ENCODE measurements at places on chromosomes 1 and 21.

- no peak for DNase-seq
These were observed 73.6 kb downstream of the GNG12 start for GRCh38 chr1:67759692-67760029.

- no peak for DNase-seq
These were observed 42.0 kb downstream of the ZBTB18 start for GRCh38 chr1:244092964-244093638.

DNA sequence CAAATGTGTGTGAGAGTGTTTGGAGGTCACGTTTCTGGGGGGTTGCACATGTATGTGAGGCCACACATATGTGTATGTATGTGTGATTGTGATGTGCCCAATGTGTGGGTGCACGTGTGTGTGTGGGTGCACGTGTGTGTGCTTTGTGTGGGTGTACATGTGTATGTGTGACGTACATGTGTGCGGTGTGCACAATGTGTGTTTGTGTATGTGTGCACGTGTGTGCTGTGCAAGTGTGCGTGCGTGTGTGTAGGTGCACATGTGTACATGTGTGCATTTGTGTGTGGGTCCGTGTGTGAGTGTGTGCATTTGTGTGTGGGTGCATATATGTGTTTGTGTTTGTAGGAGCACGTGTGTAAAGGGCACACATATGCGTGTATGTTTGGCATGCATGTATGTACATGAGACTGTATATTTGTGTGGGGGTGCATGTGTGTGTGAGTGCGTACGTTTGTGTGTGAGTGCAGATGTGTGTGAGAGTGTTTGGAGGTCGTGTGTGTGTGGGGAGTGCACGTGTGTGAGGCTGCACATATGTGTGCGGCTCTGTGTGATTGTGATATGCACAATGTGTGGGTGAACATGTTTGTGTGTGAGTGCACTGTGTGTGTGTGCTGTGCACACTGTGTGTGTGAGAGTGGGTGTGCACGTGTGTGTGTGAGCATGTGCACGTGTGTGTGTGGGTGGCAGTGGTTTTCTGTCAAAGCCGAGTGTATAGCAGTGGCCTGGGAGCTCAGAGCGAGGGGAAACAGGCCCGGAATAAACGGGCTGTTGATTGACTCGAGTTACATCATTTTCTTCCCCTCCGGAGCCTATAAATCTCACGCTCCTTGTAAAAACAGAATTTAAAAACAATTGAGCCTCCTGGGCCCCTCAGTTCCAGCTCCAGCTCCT is 132.7 kb upstream of the ARHGEF16 start:
- no peak for DNase-seq

DNA sequence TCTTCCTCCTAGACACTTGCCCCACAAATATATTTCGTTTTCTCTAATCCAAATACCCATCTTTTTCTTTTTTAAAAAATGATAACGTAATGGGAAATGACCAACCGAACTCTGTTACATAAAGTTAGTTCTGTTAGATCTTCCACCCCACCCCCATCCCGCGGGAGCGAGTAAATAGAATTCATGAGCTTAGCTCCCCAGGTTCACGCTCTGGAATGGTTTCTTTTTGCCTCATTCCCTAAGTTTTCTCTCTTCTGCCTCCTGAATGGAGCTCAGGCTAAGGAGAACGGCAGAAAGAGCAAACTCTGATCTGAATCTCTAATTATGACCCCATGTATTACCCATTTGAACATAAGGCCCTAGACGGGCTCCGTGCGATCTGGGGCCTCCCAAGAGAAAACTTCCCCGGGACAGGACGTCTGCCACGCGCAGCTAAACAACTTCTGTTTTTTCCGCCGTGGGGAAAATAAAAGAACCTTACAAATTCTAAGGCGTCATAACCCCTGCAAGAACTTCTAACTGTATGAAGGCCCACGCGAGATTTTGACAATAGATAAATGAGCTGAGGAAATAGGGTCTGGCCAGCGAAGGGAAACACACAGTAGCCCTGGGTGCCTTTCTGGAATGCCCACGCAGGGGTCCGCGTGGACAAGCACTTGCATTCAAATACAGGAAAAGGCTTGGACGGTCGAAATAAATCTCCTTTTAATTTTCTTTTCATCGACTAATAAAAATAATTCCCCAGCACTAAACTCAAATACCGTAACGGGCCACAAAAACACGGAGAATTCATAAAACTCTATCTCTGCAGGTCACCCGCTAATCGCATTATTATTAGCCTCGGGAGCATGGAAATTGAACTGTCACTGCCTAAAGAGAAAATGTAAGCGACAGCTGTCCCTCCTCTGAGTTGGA is 2.2 kb downstream of the TBX15 start:
- no peak for DNase-seq

DNA sequence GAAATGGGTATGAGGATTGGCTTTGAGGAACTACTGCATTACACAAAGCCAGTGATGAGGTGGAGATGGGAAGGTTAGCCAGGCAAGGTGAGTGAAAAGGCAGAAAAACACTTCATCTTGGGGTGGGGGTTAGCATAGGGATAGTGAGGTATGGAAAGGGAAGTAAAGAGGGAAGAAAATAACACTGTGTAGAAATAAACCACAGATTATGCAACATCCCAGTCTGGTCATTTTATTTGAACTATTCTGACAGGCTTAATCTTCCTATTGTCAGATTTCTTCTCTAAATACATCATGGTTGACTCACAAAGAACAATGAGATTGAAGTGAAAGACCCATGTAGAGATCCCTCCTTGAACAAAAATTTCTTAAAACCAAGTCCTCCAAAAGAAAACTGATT is 640.2 kb downstream of the PTPRC start:
- no peak for DNase-seq

GRCh38 chr1:88976235-88976634 is 16.2 kb downstream of the KYAT3 start:
- DNase-seq: no peak

DNA sequence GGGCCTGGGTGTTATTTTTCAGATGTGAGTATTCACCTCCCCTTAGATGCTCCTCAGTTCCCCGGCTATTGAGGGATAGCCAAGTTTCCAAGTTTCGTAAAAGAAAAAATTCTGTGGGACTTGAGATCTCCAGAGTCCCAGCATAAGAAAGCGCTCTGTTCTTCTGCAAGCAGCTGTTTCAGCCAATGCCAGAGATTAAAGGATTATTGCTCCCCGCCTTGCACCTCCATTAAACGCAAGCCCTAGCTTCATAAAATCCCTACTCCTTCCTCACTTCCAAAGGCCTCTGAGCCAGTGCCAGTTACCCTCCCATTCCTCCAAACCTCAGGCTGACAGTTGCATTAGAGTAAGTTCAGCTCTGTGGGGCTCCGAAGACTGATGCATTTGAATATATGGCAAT is 56.4 kb downstream of the CHIA start:
- no peak for DNase-seq

DNA sequence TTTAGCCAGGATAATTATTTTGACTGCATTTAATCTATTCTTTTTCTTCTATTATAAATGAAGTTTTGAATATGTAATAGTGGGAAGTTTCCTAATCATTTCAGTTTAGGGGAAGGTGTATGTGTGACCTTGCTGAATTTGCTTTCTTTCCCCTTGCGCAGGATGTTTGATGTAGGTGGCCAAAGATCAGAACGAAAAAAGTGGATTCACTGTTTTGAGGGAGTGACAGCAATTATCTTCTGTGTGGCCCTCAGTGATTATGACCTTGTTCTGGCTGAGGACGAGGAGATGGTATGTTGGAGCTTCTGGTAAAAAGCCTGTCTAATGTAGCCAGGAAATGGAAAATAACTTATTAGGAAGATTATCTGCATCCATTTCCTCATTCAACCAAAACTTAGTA is 33.4 kb downstream of the GNAT2 start:
- DNase-seq: no peak

GRCh38 chr21:42601656-42602055 is 51.8 kb upstream of the PDE9A start:
- DNase-seq: no peak

DNA sequence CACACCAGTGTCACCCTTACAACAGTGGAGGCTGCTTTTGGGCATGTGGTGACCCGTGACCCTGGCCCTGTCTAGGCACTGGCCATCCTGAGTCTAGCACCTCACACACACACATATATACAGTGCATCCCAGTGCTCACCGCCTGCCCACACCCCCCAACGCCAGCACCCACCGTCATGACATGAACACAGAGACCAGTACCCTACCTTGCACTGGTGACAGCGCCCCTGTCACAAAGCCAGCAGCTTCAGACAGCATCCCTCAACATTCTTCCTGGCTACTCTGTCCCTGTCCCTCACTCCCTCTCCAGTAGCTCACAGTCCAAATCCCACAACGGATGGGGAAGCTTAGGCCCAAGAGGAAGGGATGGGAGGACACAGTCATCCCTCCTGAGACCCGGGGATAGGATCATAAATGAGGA is 27.1 kb downstream of the AHDC1 start:
- no peak for DNase-seq

- DNase-seq: no peak
These were observed 331.4 kb downstream of the USP25 start for GRCh38 chr21:16061194-16061593.

- no peak for DNase-seq
These were observed 20.3 kb upstream of the CXADR start for GRCh38 chr21:17492415-17493168.

DNA sequence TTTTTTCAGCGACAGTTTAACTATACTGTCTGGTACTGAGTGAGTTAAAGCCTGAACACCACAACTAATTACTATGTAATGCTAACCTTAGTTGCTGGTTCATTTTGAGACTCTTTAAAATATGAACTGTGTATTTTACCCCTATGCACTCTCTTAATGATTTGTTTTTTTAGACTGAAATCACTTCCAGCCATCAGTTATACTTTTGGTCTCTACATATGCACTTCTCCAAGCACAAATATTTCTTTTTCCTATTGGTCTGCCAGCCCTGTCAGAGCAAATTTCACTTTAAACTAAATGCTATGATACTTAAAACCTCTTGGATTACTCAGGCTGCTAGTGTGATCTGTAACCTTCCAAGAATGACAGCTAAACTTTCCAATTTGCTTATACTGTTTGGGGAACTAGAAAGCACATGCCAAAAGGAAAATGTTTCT is 38.1 kb upstream of the SCYL3 start:
- DNase-seq: no peak

DNA sequence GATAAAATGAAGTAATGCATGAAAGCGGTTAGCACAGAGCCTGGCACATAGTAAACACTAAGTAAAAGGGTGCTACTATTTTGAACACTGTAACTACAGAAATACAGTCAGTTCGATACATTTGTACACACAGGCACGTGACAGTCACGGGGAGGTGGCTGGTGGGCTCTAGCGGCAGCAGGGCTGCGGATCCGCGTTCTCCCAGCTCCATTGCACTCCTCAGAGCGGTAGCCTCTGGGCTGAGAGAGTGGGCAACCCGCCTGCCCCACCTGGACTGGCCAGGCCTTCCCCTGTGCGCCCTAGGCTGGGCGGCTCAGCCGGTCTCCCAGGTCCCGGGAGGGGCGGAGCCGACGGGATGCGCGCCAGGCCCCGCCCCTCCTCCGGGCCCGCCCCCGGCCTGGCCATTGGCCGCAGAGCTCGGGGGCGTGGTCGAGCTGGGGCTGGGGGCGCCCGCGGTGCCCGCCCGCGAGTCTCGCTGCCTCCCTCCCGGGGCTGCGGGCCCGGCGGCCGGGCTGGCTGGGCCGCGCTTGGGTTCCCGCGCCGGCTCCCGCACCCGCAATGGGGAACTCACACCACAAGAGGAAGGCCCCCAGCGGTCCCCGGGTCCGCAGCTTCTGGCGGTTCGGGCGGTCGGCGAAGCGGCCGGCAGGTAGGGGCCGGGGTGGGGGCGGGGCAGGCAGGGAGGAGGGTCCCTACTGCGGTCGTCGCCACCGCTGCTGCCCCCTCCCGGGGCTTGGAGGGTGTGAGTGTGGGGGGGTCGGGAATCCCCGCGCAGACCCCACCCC is 51.2 kb upstream of the SYNC start:
- DNase-seq: peak; percentile 55

DNA sequence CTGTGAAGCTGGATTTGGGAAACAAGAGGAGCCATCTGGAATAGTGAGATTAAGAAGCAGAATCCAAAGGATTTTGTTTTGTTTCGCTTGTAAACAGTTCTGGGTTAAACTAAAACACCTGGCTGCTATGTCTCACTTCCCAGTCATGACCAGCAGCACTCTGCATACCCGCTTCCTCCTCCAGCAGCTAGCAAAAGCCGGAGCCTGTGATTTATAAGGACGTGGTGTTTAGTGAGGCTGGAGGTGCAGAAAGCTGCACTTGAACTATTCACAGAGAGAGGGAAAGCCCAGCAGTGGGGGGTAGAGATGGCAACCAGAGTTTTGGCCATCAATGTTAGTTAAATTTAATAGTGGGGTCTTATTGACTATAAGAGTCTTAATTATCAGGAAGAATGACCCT is 240.2 kb downstream of the AJAP1 start:
- DNase-seq: no peak

DNA sequence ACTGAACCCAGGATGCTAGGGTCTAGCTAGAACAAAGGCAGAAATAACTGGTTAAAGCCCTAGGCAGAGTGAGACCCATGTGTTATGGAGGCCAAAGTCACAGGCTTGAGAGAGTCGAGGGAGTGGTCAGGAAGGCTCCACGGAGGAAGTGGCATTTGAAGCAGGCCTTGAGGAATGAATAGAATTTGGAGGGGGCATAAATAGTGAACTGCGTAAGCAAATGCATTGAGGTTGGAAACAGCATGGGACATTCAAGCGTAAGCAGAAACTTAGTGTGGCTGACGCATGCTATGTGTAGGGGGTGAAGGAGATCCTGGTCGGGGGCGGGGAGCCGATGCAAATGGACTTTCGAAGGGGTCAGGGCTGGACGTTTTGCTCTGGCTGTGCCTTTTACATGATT is 11.5 kb downstream of the AZIN2 start:
- DNase-seq: no peak

GRCh38 chr1:212702672-212703071 is 3.0 kb upstream of the BATF3 start:
- no peak for DNase-seq

- DNase-seq: peak; percentile 70
These were observed 30.3 kb upstream of the CBR3 start for GRCh38 chr21:36104317-36105300.

DNA sequence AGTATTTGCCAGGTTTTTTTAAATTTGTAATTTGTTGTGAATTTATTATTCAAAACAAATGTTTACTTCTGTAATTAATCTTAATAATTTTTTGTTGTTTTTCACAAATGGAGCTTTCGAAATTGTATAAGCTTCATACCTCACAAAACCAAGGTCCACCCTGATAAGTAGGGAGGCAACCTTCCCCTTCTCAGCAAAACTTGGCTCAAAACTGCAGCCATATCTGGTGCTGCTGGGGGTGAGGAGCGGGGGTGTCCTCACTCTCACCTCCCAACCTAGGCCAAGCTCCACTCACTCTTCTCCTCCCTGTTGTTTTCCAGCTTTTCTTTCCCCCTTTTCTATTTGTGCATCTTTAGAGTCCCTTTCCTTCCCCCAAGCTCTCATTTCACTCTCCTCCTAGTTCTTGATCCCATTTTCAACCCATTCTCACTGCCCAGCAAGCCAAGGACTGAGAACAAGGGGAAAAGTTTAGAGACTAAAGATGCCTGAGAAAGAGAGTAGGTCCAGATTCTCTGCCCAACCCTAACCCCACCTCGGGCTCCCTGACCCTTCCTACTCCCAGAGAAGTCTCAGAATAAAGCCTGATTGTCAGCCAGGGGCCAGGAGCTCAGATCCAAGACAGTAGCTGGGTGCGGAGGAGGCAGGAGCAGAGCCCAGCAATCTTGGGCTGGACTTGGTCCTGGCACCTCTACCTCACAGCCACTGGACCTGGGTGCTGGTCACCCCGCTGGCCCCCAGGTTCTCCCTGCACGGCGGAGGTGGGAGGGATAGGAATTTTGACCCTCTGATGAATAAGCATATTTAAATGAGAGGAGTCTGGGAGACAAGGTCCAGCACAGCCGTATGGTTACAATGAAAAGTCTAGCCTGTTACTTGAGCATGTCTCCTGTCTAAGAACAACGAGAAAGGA is 8.3 kb upstream of the CFAP45 start:
- no peak for DNase-seq
